ENCODE measurements at places on chromosomes 6 and 20. TPM values are rescaled to one million over a fixed set of nuclear protein-coding genes. Genes with fewer than 3 reads are reported as not detected.

The WFDC13 gene
- not detected for polyA plus RNA-seq

The GTSF1L gene
- polyA plus RNA-seq: not detected

The DACT2 gene
- polyA plus RNA-seq: 26.4 TPM

The SNAP91 gene
- polyA plus RNA-seq: 0.68 TPM

The BNIP5 gene
- polyA plus RNA-seq: 0.18 TPM

The HEY2 gene
- polyA plus RNA-seq: 7.3 TPM

The ANKEF1 gene
- polyA plus RNA-seq: 7.2 TPM

The MUC21 gene
- not detected for polyA plus RNA-seq

The PTK6 gene
- polyA plus RNA-seq: 0.50 TPM

Data from renal cortex interstitium (tissue), 15 donors.